Progenitor cell of endocrine pancreas (in vitro differentiated cells): ENCODE measurements at places on chromosomes 3 and 15. TPM values are rescaled to one million over a fixed set of nuclear protein-coding genes. Genes with fewer than 3 reads are reported as not detected.

CYP1A1 gene
- total RNA-seq, result 1.5 and 2.8 TPM in 2 replicates

TAGLN3 gene
- total RNA-seq, result 7.4 and 9.0 TPM in 2 replicates

MLF1 gene
- 20.2 and 21.7 TPM in 2 replicates for total RNA-seq

LTK gene
- 0.55 and 1.2 TPM in 2 replicates for total RNA-seq

TMIE gene
- 0.50 and 0.53 TPM in 2 replicates for total RNA-seq

AP3B2 gene
- 13.2 and 14.4 TPM in 2 replicates for total RNA-seq

HEG1 gene
- 4.1 and 7.2 TPM in 2 replicates for total RNA-seq

LHFPL4 gene
- total RNA-seq, result 0.55 and 0.64 TPM in 2 replicates

GOLGA8O gene
- 0.31 TPM in 1 of 2 replicates, not detected in the other for total RNA-seq

SRP14 gene
- total RNA-seq, result 282 and 285 TPM in 2 replicates

GOLGA8N gene
- total RNA-seq, result 0.69 and 1.1 TPM in 2 replicates

BFSP2 gene
- total RNA-seq, result not detected in 2 replicates

VGLL3 gene
- 1.9 and 2.0 TPM in 2 replicates for total RNA-seq

FOXL2 gene
- 0.09 and 0.12 TPM in 2 replicates for total RNA-seq

ADGRG7 gene
- total RNA-seq, result 1.3 and 1.4 TPM in 2 replicates

STRA6 gene
- total RNA-seq, result 17.9 and 34.7 TPM in 2 replicates

NANOGP8 gene
- 0.36 and 0.75 TPM in 2 replicates for total RNA-seq

EPB42 gene
- total RNA-seq, result not detected in 2 replicates

ALPK3 gene
- 122 TPM in 2 replicates for total RNA-seq

PRSS50 gene
- 1.9 TPM in 2 replicates for total RNA-seq

ACKR2 gene
- total RNA-seq, result 0.60 and 0.78 TPM in 2 replicates

FEM1B gene
- 45.9 and 50.5 TPM in 2 replicates for total RNA-seq

TLR9 gene
- not detected in 2 replicates for total RNA-seq

GOLGA8G gene
- not detected in 2 replicates for total RNA-seq

TGM4 gene
- total RNA-seq, result not detected in 2 replicates

SEMA5B gene
- 4.2 and 5.9 TPM in 2 replicates for total RNA-seq

LDHAL6B gene
- total RNA-seq, result not detected in 2 replicates

KBTBD13 gene
- not detected in 2 replicates for total RNA-seq
